ENCODE measurements at places on chromosomes 11 and 22. TPM values are rescaled to one million over a fixed set of nuclear protein-coding genes. Genes with fewer than 3 reads are reported as not detected.

C22orf42 gene
- total RNA-seq, result not detected

FGF19 gene
- total RNA-seq, result 3.2 TPM

SLC43A1 gene
- 10.5 TPM for total RNA-seq

OR2AT4 gene
- not detected for total RNA-seq

OR8G5 gene
- total RNA-seq, result not detected

GRIK4 gene
- total RNA-seq, result not detected

DNA sequence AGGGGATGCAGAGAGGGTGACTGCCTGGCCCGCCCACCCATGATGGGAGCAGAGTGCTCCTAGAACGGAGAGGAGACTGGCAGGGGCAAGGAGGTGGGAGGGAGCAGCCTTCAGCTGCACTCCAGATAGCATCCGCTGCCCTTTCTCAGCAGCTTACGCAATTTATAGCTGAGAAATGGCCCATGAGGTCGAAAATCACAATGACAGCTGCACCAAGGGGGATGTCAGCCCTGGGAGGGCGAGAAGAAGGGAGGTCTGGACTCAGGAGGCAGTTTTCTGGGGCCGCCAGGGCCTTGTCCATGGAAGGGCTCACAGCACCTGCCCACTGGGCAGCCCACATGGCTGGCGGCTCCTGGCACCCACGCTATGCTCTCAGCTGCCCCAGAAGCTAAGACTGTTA lies 17.6 kb upstream of the MOB2 start:
- DNase-seq, result no peak

DNA sequence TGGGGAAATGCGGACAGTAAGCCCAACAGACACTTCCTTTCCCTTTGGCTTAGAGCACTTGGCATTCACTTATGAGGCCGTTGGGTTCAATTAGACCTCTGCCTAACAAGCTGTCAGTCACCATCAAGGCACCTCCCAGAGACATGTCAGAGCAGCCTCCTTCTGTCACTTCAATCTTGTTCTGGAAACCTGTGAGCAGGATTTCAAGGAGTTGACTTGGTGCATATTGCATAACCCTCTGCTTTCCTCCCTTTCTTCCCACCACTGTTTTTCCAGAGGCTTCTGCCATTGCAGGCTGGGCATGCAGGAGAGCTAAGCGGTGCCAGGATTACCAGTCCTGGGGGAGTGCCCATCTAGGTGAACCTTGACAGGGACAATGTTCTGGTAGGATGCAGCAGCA lies 484.2 kb upstream of the LRRC4C start:
- no peak for DNase-seq

DNA sequence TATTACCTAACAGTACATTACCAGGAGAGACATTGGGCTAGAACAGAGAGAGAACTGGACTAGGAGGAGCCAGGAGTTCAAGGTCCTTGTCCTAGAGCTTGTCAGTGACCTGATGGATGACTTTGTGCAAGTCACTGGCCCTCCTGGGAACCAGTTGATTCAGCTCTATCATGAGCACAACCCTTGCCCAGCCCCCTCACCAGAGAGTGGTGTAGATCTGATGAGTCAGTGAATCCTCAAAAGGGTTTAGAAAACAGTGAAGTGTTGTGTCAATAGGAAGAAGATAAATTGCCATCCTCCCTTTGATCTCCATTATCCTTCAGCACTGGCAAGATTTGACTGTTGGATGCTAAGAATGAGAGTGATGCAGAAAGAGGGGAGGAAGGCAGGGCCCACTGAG lies 24.3 kb downstream of the NEU3 start:
- no peak for DNase-seq

- no peak for DNase-seq
These were observed 329.5 kb downstream of the SOX6 start for GRCh38 chr11:16026849-16027248.

- DNase-seq, result peak; percentile 26
These were observed 48.9 kb downstream of the CD82 start for GRCh38 chr11:44614281-44614775.

DNA sequence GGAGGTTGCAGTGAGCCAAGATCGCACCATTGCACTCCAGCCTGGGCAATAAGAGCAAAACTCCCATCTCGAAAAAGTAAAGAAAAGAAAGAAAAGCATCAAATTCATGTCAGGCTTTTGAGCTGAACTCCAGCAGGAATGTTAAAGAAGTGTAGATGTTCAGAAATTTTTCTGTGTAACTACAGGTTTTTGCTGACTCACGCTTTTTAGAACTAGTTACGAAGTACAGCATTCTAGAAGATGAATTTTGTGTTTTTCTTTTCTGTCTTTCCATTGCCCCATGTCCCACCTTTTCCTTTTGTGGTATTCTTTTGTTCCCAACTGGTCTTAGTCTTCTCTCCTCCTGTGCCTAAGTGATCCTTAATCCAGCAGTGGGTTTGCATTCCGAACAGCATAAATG lies 56.0 kb upstream of the HORMAD2 start:
- DNase-seq, result no peak

DNA sequence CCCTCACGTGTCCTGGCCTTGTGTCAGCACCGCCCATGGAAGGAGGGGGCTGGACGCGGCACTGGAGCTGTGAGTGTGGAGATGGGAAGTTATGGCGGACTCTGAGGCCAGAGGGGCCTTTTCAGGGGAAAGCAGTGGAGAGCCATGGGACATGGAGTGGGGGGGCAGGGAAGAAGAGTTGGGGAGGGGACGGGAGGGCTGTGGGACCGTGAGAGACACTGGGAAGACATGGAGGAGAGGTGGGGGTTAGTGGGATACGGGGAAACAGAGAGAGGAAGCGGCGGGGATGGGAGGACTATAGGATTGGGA lies 58.2 kb downstream of the FBXO7 start:
- no peak for DNase-seq

DNA sequence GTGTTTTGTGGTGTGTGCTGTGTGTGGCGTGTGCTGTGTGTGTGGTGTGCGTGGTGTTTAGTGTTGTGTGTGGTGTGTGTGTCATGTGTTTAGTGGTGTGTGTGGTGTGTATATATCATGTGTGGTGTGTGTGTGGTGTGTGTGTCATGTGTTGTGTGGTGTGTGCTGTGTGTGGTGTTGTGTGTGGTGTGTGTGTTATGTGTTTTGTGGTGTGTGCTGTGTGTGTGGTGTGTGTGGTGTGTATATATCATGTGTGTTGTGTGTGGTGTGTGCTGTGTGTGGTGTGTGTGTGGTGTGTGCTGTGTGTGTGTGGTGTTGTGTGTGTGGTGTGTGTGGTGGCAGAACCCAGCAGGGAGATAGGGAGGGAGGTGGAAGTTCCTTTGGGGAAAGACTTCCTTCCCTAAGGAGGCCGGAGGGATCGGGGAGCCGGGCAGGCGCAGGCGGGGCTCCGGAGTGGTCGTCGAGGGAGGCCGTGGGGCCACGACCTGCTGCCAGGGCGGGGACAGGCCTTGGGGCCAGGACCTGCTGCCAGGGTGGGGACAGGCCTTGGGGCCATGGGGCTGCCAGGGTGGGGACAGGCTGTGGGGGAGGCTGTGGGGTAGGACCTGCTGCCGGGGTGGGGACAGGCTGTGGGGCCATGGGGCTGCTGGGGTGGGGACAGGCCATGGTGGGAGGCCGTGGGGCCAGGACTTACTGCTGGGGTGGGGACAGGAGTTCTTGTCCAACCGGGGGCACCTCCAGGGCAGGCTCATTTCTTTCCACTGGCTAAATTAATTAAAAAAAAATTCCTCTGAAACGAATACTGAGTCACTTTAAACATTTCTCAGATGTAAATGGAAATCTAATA lies 15.2 kb downstream of the PIM3 start:
- peak; percentile 40 for DNase-seq

DNA sequence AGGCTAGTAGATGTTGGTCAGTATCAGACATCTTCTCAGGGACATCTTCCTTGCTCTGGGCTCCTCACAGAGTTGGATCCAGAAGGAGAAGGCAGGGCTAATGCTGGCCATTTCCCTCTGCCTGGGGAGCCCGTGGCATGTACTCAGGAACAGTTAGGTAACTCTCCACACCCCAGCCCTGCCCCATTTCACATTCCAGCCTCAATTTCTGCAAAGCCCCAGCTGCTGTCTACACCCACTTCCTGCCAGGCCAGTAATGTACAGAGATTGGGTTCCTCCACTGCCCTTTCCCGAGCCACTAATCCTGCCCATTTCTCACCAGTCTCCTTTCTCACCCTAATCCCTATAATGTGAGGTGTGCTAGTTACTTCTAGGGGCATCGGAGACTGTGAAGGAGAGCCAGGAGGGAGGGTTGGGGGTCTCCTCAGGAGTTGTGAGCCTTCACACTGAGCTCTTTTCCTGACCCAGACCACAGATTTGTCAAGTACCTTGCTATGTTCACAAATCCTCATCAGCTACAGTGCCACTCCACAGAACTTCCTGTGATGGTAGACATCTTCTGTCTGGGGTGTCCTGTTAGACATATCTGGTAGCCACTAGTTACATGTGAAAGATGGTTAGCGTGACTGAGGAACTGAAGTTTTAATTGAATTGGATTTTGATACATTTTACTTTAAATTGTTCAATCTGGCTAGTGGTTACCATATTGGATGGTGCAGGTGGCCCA lies 1.3 kb upstream of the SEC14L3 start:
- DNase-seq, result no peak

- DNase-seq, result no peak
These were observed 100.4 kb upstream of the CHORDC1 start for GRCh38 chr11:90323289-90323688.

GRCh38 chr22:30894371-30894740 lies 74.2 kb downstream of the MORC2 start:
- peak; percentile 10 for DNase-seq

GRCh38 chr11:131518305-131518838 lies 148.0 kb downstream of the NTM start:
- DNase-seq, result no peak

GRCh38 chr11:128810784-128811514 lies 56.1 kb downstream of the KCNJ1 start:
- DNase-seq, result no peak

DNA sequence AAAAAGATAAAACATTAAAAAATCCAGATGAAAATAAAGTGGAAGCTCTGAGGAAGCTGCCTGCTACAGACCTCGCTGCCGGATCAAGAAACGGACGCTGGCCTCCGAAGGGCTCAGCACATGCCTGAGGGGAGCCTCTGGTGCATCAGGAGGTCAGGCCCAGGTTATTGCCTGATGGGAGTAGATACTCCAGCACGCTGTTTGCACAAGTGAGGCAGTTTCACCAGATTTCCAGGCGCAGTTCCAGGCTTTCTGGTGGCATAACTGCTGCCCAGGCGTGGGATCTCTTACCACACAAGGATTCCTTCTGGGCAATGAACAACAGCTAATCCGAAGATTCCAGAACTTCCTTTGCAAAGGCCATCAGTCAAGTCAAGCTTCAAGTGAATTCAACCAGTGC lies 154.2 kb downstream of the MPPED1 start:
- no peak for DNase-seq

DNA sequence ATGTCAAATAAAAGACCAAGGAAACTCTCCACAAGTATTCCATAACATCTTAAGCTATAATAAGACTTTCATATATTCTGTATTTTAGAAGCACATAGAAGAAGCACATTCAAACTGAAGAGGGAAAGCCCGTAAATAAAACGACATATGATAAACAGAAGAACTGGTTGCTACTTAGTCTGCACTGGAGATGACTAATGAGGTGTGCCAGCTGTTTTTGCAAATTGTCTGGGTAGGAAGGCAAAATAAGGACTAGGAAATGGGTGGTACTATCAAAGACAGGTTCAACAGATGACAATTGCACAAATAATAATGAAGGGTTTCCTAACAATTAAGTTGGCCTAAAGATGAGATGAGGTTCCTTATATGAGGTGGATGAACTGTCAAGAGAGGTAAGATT lies 593.2 kb upstream of the CCDC179 start:
- no peak for DNase-seq

- DNase-seq, result peak; percentile 86
These were observed 52.5 kb downstream of the TPCN2 start for GRCh38 chr11:69101115-69101791.

DNA sequence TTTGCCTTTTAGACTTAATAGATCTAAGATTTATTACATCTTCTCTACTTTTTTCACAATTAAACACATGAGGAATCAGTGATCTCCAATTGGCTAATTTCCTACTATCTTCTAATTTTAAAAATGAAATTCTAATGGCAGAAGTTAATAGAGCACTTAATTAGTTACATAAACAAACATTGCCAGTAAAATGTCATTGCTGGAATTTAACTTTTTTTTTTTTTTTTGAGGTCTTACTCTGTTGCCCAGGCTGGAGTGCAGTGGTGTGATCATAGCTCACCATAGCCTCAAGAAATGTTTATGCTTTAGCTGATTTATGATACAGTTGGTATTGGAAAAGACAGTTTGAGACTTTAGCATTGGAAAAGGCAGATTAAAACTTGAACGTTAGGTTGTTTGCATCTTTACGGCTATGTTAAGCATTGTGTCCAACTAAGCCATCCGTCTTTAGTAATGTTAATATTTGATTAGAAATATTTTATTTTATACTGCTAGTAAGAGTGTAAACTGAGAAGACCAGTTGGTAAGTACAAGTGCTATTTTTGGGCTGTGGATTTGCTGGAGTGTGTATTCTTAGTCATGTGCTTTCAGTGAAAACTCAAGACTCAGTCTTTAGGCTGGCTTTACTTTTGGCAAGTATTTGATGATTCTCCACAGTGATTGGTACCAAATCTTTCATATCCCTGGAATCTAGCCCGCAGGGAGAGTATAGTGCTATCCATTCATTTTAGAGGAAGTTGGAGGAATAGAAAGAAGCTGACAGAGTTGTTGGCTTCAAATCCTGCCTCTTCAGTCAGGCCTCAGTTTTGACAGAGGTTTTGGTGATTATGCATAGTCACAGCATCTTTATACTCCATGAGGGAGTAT lies 4.5 kb downstream of the ANO5 start:
- no peak for DNase-seq

DNA sequence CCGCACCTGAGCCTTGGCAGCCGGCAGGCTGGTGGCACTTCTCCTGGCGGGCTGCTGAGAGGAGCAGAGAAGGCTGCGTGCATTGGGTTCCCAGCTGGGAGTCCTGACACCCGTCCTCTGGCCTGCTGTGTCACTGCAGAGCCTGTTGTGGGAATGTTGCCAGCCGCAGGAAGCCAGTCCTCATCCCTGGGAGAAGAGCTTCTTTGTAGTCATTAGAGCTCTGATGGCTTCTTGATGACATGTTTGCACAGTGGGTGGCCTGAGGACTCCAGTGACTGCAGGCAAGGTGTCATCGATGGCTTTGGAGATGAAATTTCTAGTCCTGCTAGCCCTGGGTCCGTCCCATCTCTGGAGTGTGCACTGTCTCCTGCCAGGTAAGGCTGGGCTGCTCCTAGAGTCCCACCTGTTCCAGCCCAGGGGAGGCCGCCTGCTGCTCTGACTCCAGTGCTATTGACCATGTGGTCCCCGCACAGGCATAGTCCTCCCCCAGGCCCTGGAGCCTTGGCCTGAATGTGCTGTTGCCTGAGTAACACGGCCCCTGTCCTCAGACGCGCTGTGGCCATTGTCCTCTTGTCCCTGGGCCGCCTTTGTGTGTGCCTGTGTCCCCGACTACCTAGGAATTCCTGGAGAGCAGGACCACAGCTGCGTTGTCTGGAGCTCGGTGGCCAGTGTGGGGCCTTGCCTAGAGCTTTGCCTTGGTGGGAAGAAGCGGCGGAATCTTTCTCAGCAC lies 129.2 kb downstream of the CACNA1I start:
- DNase-seq, result no peak

GRCh38 chr22:27380855-27381254 lies 420.7 kb downstream of the MN1 start:
- no peak for DNase-seq
